ENCODE measurements at places on chromosomes 16 and 17.

- DNase-seq, result peak; percentile 23
Observed at GRCh38 chr17:17416007-17416399, 60.8 kb upstream of the MED9 start.

DNA sequence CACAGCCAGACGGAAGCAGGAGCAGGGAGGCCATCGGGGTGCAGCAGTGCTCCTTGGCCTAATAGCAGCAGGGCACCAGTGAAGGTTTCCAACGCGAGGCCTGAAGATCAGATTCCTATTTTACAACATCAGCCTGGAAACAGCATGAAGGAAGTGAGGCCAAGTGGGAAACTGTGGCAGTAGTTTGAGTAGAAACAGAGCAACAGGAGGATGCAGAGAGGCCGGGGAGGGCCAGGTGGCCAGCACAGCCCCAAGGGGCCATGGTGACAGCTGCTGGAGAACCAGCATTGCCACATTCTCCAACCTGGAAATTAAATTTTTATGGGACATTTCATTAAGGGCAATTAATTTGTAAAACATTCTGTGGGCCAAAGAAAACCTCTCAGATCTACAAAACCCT is 3.4 kb upstream of the ANKRD11 start:
- no peak for DNase-seq

- DNase-seq, result no peak
Observed at GRCh38 chr16:880471-881171, 80.1 kb upstream of the GNG13 start.

GRCh38 chr17:17868641-17869522 is 32.1 kb upstream of the SREBF1 start:
- no peak for DNase-seq

DNA sequence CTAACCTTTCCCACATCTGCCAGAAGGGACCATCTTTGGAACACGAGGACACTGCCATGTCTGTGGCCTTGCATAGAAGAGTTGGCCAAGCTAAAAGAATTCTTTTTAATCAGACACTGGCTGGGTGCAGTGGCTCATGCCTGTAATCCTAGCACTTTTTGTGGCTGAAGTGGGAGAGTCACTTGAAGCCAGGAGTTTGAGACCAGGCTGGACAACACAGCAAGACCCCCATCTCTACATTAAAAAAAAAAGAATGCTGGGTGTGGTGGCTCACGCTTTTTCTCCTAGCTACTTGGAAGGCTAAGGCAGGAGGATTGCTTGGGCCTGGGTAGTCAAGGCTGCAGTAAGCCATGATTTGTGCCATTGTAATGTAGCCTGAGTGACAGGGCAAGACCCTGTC is 9.3 kb upstream of the DUSP14 start:
- no peak for DNase-seq

GRCh38 chr17:32120141-32120540 is 22.2 kb upstream of the RHOT1 start:
- no peak for DNase-seq

DNA sequence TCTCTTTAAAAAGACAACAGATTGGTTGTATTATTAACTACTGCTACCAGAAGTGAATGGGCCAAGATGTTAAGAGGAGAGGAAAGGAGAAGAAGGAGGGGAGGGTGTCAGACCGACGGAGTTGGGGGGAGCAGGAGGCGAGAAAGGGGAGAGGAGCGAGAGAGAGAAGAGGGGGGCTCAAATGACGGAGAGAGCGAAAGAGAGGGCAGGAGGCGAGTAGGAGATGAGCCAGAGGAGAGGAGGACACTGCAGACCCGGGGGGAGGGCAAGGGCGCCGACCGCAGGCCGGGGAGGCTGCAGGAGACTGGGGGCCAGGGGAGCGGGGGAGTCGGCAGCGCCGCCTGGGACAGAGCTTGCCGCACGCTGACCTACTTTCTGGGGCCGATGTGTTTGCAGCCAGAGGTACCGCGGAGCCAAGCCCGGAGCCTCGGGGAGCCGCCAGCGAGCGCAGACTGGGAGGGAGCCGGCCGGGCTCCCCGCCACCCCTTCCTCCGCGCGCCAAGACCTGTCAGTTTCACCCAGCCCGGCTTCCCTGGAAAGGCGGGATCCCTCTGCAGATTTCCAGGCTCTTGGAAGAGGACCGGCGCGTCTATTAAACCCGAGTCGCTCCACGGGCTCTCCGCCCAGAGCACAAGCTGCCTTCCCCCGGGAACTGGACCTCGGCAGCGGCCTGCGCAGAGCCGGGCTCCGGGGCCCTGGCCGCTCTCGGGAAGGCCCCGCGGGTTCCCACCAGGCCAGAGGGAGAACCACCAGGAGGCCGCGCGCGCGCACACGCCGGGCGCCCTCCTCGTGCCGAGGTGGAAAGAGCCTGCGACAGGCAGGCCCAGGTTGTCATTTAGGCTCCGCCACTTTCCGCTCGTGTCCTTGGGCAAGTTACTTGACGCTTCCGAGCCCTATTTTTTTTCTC is 74.6 kb downstream of the CMC2 start:
- DNase-seq, result no peak

- no peak for DNase-seq
Observed at GRCh38 chr16:57473906-57474305, 11.4 kb downstream of the POLR2C start.

- DNase-seq, result no peak
Observed at GRCh38 chr17:550041-550398, 164.6 kb downstream of the VPS53 start.

- no peak for DNase-seq
Observed at GRCh38 chr17:9951803-9952202, 46.7 kb upstream of the RCVRN start.

GRCh38 chr16:28063591-28064061 is at the start of gene GSG1L:
Gene GSG1L (minus strand): TSS chr16:28063714. CDS start chr16:28063424, 290 bp downstream.
- DNase-seq, result no peak

DNA sequence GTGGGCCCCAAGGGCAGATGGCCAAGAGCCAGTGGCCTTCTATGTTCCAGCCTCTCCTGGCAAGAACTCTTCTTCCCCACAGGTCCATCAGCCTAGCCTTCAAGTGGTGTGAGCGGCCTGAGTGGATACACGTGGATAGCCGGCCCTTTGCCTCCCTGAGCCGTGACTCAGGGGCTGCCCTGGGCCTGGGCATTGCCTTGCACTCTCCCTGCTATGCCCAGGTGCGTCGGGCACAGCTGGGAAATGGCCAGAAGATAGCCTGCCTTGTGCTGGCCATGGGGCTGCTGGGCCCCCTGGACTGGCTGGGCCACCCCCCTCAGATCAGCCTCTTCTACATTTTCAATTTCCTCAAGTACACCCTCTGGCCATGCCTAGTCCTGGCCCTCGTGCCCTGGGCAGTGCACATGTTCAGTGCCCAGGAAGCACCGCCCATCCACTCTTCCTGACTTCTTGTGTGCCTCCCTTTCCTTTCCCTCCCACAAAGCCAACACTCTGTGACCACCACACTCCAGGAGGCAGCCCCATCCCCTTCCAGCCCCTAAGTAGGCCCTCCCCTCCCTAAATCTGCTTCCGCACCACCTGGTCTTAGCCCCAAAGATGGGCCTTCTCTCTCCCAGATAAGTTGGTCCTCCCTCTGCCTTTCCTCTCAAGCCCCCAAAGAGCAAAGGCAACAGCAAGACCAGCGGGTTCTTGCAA is 5.2 kb downstream of the G6PC3 start:
- DNase-seq, result no peak

- no peak for DNase-seq
Observed at GRCh38 chr17:73316919-73317505, 5.2 kb upstream of the CDC42EP4 start.

DNA sequence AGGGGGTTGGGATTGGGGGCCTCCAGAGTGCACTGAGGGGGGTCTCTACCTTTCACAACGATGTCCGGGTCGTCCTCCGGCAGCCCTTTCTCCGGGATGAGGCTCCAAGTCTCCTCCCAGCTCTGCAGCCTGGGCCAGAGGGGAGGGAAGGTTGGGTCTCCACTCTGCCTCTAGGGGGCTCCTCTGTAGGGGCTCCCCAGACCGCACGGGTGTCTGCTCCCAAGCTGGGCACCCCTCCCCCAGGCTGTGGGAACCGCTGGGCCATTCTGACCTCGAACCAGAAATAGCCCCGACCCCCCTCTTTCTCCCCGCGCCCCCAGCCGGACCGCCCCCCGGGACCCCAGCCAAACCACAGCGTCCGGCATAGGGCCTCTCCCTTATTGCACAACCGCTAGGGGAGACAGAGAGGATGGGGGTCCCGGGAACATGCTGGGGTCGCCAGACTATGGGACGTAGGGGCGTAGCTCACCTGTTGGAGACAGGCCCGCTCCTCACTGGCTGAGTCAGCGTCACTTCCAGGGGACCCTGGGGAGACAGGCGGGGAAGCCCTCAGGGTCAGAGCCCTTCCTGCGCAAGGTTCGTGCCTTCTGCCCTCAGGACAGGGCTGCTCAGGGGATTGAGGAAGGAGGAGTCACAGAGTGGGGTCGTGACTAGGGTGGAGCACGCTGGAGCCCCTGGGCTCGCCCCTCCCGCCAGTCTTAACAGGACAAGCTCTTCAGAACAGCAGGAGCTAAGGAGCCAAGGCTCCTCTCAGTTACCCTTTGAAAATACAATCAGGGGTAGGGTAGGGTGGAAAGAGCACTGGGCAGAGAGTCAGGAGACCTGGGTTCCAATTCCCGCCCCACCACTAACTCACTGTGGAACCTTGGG is 2.7 kb downstream of the PLEKHH3 start:
- no peak for DNase-seq

DNA sequence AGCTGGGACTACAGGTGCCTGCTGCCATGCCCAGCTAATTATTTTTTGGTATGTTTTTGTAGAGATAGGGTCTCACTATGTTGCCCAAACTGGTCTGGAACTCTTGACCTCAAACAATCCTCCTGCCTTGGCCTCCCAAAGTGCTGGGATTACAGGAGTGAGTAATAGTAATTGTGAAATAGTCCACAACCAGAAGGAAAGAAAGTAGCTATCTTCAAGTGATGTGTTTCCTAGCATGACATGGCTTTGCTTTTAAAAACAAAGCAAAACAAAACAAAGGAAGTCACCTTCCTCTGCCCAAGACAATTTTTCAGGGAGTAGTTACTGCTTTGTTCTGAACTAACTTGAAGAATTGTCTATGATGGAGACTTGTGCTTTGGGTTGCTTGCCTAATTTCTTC is 27.0 kb downstream of the ATP6V0A1 start:
- DNase-seq, result no peak

- peak; percentile 33 for DNase-seq
Observed at GRCh38 chr17:28738680-28739384, 5.0 kb upstream of the TRAF4 start.

- no peak for DNase-seq
Observed at GRCh38 chr17:31900877-31901276, 631 bp downstream of the UTP6 start.

- DNase-seq, result no peak
Observed at GRCh38 chr17:70208825-70209555, 39.7 kb downstream of the KCNJ2 start.

DNA sequence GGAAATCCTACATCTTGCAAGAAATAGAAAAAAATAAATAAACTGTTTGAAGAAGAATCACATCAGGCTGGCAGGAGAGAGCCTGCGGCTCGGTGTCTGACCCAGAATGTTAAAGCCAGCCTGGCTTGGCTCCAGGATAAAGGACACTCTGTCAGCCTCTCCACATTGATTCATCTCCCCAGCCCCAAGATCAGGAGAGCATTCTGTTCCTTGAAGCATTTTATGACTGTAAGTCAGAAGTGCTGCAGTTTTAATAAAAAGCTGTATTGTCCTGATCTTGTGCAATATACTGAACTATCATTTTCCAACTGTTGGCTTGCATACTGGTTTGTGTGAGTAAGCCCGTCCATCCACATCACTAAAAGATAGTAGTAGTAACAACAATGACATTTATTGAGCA is 426.6 kb downstream of the HAPSTR1 start:
- no peak for DNase-seq

DNA sequence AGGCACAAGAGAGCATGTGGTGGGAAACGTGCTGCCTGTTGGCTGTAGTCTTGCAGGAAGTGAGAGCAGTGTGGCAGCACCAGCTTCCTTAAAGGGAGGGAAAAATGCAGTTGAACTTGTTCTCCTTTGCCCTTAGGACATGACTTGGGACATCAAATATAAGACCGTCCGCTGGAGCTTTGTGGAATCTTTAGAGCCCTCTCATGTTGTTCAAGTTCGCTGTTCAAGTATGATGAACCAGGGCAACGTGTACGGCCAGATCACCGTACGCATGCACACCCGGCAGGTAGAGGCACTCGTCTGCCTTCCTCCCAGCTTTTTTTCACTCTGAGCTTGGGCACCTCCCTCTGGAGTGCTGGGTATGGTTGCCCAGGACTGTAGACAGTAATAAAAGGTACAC is 23.3 kb downstream of the GPR179 start:
- DNase-seq, result no peak

GRCh38 chr17:82640036-82640435 is 8.2 kb downstream of the WDR45B start:
- no peak for DNase-seq

- no peak for DNase-seq
Observed at GRCh38 chr17:19905502-19905901, 37.8 kb upstream of the ULK2 start.

DNA sequence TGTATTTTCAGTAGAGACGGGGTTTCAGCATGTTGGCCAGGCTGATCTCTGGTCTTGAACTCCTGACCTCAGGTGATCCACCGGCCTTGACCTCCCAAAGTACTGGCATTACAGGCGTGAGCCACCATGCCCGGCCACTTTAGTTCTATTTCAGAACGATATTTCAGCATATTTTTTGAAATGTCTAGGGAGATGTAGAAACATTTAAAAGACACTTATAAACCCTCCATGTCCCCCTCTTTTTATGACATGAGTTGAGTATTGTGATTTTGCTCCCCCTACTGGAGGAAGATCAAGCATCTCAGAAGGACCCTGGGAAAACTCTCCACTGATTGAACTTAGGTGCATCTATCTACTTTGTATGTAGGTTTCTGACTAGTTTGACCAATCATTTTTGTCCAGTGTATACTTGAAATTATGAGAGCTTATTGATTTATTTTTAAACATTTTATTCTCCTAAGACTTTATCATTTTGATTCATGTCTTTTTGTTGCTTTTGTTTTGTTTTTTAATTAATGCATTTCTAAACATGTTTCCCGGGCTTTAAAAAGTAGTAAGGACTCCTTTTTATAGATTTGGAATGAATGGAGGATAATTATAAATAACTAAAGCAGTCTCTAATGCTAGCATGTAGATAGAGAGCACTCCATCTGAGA is 105.1 kb downstream of the CHD9 start:
- DNase-seq, result peak; percentile 45

- no peak for DNase-seq
Observed at GRCh38 chr17:75595920-75596313, 8.3 kb downstream of the MYO15B start.

DNA sequence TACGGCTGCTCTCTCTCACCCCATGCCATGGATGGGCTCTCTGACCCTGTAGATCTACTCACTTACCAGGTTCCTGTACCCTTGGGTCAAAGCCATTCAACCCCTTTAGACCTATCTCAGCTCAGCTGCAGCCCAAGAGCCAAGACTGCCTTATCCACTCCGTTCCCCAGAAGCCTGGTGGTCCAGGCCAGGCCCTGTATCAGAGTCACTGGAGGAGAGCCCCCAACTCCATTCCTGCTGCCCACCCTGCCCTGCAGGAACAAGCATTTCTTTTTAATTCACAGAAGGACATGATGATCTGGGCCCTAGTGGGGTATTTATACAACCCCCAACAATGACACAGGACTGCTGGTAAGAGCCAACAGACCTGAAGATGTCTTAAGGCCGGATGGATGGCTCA is 76.8 kb downstream of the AIPL1 start:
- no peak for DNase-seq
